H9 (cell line): ENCODE measurements at places on chromosomes 16 and 17. TPM values are rescaled to one million over a fixed set of nuclear protein-coding genes. Genes with fewer than 3 reads are reported as not detected.

The TPSD1 gene
- not detected in 2 replicates for total RNA-seq

The KIF19 gene
- 0.13 and 0.18 TPM in 2 replicates for total RNA-seq

The HES7 gene
- 0.26 and 0.33 TPM in 2 replicates for total RNA-seq

The EPOP gene
- 5.9 and 6.1 TPM in 2 replicates for total RNA-seq

The DNAH2 gene
- total RNA-seq: 0.15 and 0.22 TPM in 2 replicates

The CYGB gene
- 2.4 and 2.8 TPM in 2 replicates for total RNA-seq

The PIPOX gene
- 26.8 and 30.1 TPM in 2 replicates for total RNA-seq

The SNN gene
- total RNA-seq: 43.9 and 44.2 TPM in 2 replicates

The FOXN1 gene
- total RNA-seq: not detected in 2 replicates

The GJD3 gene
- not detected in 2 replicates for total RNA-seq

The ZPBP2 gene
- not detected in 2 replicates for total RNA-seq

The SLC2A4 gene
- total RNA-seq: 4.4 and 4.7 TPM in 2 replicates

The POLR2A gene
- 153 and 154 TPM in 2 replicates for total RNA-seq

The CPHXL2 gene
- not detected in 2 replicates for total RNA-seq

The EMP2 gene
- total RNA-seq: 14.4 and 15.1 TPM in 2 replicates

The SKAP1 gene
- total RNA-seq: not detected in 2 replicates

The ZSCAN32 gene
- 18.0 and 20.0 TPM in 2 replicates for total RNA-seq

The FGF11 gene
- 14.1 and 15.2 TPM in 2 replicates for total RNA-seq

The PLLP gene
- 1.8 and 2.0 TPM in 2 replicates for total RNA-seq

The ZFP3 gene
- 0.11 and 0.18 TPM in 2 replicates for total RNA-seq

The TMIGD1 gene
- not detected in 2 replicates for total RNA-seq
